Airway epithelial cell (primary cell): ENCODE measurements at places on chromosomes 6 and 20. TPM values are rescaled to one million over a fixed set of nuclear protein-coding genes. Genes with fewer than 3 reads are reported as not detected.

LPA gene
- not detected in 2 replicates for total RNA-seq

MACROD2 gene
- total RNA-seq = 0.92 TPM in 1 of 2 replicates, not detected in the other

IPCEF1 gene
- 0.07 and 0.09 TPM in 2 replicates for total RNA-seq

MYL9 gene
- total RNA-seq = 4.8 and 5.4 TPM in 2 replicates

BNIP5 gene
- 0.21 TPM in 1 of 2 replicates, not detected in the other for total RNA-seq

SLC17A1 gene
- total RNA-seq = not detected in 2 replicates

OTOR gene
- total RNA-seq = not detected in 2 replicates

AKAP12 gene
- 7.0 and 8.6 TPM in 2 replicates for total RNA-seq

MRAP2 gene
- 0.46 and 0.49 TPM in 2 replicates for total RNA-seq

GINS1 gene
- 12.6 and 15.2 TPM in 2 replicates for total RNA-seq

PACRG gene
- 0.19 and 0.21 TPM in 2 replicates for total RNA-seq

ELOVL4 gene
- 8.8 and 15.4 TPM in 2 replicates for total RNA-seq

CYP21A2 gene
- total RNA-seq = 0.28 TPM in 1 of 2 replicates, not detected in the other

HMGCLL1 gene
- not detected in 2 replicates for total RNA-seq

BPIFB2 gene
- not detected in 2 replicates for total RNA-seq

ASIP gene
- total RNA-seq = not detected in 2 replicates

EYA4 gene
- total RNA-seq = 1.4 and 3.9 TPM in 2 replicates

CALHM6 gene
- total RNA-seq = 2.4 and 3.1 TPM in 2 replicates

NKAPL gene
- 0.56 and 1.0 TPM in 2 replicates for total RNA-seq
